Activated CD8-positive, alpha-beta memory T cell treated with anti-CD3 and anti-CD28 coated beads, Interleukin-2, amount 10 ng/mL, durations not matched to agents 7 days and 5 days (primary cell): ENCODE measurements at places on chromosomes 2 and 18.

GRCh38 chr2:118464546-118465265 is 376.4 kb downstream of the INSIG2 start:
- DNase-seq: no peak

DNA sequence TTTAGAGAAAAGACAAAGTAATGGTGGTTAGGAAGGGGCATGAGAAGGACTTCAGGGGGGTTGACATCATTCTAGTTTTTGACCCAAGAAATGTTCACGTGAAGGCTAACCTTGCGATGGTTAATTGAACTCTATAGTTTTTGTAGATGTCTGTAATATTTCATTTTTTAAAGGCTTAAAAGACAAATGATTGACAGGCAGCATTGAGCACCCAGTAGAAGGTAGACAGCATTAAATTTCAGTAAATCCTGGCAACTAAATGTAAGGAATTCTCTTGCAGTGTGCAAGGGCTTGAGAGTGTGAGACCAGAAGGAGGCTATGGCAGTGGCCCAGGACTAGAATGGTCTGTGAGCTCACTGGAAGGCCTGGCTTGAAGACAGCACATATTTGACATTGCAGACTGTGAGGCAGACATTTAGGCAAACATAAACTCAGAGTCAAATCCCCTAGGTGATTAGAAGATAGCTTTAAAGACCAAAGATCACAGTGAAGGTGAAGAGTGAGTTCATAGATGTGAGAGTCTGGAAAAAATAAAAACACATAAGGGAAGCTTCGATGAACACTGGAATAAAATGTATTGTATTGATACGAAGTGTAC is 100.1 kb upstream of the MAP4K4 start:
- no peak for DNase-seq

DNA sequence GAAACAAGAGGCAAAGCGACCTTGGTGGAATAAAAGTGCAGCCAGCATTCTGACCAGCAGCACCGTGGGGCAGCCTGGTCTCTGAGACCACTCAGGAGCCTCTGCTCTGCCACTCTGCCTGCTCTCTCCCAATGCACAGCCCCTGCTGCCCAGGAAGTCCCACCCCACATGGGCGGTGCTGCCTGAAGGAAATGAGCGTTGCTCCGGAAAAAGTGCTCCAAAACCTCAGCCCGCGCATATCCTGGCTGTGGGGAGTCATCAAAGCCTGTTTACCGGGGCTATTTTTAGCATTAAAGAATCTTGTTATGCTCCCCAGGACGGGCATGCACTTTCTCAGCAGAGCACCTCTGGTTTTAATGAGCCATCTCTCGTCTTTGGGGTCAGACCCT is 54.5 kb downstream of the EPAS1 start:
- peak; percentile 90 for DNase-seq

- DNase-seq: no peak
Observed at GRCh38 chr2:105129722-105130232, 91.9 kb downstream of the MRPS9 start.

GRCh38 chr2:185771396-185771795 is 32.8 kb downstream of the FSIP2 start:
- no peak for DNase-seq

DNA sequence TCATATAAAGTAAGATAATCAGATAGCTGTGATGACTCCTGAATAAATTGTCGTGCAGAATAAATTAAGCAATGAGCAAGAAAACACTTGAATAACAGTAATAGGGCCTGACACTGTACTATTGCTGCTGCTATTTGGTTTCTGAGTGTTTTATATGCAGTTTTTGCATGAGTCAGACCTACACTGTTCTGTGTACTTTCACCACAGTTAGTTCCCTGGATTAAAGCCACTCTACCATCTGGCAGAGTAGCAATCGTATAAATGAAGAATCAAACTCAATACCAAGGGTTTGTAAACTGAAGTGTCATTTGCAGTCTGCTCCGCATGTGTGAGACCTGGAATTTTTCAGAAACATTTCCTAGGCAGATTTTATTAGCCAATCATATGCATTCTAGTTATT is 398.6 kb upstream of the CDH7 start:
- no peak for DNase-seq

DNA sequence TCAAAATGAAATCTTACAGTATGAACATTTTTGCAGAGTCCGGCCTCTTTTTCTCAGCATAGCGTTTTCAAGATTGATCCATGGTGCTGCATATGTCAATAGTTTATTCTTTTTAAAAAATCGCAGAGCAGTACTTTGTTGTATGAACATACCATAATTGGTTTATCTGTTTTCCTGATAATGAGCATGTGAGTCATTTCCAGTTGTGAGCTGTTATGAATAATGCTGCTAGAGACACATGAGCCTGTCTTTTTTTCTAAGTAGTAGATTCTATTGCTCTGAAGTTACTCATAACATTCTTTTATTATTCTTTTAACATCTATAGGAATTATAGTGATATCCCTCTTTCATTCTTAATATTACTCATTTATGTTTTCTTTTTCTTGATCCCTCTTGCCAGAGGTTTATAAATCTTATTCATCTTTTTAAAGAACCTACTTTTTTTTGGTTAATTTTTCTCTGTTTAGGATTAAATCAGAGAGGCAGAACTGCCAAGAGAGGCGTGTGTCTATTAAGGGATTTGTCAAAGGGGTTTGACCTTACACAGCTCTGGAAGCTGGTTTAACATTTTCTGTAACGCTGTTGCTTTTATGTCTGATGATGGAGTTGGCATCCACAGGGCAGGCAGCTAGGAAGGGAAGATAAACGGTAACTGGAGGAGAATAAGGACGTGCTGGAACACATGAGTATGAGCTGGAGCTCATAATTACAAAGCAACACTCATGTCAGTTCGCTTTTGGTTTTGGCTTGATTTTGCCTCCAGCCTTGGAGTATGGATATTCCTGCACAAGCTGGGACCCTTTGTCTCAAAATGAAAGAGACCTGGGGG is 47.4 kb downstream of the MGAT5 start:
- DNase-seq: no peak

DNA sequence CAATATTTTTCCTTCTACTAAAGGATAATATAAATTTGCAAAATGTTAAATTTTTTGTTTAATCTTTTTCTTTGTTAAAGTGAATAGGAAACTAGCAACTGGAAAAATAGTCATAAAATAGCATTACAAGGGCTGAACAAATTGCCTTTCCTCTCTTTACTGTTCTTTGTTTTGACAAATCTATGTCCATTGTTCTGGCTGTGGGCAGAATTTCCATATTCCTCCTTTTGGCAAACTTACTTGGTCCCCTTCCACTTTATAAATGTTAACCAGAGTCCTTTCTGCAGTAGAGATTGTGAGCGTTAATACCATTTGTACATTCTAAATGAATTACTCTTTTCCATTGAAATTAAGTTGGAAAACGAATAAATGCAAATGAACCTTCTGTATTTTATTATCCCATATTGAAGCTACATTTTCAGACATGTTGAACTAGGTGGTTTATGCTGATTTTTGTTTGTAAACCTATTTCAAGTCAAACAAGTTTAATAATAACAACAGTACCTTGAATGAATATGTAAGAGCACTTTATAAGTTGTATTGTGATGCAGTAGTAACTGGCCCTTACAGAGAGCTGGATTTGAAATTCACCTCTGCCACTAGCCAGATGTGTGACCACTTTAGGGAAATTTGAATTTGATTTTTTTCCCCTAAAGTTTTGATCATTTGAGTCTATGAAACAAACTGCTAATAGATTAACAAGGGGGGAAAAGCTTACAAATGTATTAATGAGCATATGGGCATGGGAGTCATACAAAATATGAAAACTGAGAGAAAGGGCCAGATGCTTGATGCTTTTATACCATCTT is 3.3 kb downstream of the RNF125 start:
- DNase-seq: no peak

- DNase-seq: peak; percentile 66
Observed at GRCh38 chr18:12391487-12392165, 14.6 kb upstream of the AFG3L2 start.

GRCh38 chr2:157194844-157195243 is 62.7 kb upstream of the GALNT5 start:
- DNase-seq: no peak

- DNase-seq: no peak
Observed at GRCh38 chr2:203585516-203585915, 50.4 kb upstream of the RAPH1 start.

GRCh38 chr18:22267225-22267624 is 97.8 kb downstream of the GATA6 start:
- no peak for DNase-seq

DNA sequence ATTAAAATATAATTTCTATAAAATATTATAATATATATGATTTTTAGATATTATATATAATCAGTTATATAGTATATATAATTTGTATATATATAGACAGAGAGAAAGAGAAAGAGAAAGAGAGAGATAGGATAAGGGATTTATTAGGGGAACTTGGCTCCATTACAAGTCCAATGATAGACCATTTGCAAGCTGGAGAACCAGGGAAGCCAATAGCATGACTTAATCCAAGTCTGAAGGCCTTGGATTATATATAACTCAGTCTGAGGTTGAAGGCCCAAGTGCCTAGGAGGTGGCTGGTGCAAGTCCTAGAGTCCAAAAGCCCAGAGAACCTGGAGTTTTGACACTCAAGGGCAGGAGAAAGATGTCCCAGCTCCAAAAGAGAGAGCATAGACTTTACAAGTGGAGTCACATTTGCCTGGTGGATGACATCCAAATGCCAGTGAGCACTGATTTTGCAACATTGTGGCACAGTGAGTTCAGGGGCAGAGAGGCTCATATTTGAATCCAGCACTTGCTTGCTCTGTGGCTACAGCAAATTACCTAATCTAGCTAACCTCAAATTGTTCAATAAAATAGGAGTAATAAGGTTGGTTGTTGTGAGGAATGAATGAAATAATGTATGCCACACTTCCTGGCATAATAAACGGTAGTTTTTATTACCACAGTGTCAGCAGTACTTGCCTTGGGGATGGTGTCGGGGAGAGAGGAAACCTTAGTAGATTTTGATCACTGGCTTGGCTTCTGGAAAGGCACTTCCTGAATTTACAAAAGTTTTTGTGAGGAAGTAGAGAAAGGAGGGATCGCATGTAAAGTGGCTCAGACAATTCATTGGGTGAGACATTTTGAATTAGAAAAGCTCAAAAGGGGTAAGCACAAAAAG is 69.6 kb upstream of the CD28 start:
- no peak for DNase-seq

GRCh38 chr2:222298311-222299150 is at the start of gene PAX3:
TSS of gene PAX3 (minus strand) at chr2:222298998. CDS start at chr2:222298615, 383 bp downstream.
- DNase-seq: no peak

DNA sequence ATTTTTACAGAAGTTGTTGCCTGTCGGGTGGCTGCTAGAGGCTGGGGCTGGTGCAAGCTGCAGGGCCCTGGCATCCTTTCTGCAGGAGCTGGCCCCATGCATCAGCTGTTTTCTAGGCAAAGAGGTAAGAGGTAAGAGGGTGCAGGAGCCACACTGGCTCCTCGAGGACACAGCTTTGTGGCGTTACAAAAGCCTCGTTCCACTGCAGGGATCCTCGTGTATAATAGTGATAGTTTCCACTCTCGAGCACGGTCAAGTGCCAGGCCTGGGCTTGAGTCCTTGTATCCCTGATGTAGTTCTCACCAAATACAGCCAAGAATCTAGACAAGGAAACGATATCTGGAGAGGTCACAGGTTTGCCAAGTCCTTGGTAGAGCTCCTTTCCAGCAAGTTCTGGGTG is 33.2 kb upstream of the FHOD3 start:
- DNase-seq: no peak

DNA sequence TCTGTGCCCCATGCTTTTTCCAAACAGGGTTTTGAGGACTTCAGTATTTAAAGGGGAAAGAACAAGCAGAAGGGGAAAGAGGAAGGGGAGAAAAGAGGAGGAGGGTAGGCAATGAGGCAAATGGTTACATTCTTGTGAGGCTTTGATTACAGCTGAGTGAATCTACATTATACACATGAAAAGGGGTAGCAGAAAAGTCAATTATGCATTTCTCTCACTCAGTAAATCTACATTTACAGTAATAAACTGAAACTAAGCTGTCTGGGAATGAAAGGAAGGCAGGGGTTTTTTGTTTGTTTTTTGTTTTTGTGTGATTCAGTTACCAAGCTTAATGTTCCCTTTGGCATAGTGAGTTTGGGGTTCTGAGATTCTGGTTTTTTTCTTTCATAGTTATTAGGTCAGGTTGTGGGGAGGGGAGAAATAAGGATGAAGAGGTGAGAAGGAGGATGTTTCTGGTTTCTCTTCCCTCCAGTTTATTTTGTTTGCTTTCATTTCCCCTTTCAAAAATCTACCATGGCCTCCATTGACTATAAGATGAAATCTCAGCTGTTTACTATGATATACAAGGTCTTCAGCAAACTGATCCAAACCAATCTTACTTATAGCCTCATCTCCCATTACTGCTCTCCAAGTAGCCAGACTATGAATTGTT is 18.7 kb downstream of the C18orf63 start:
- DNase-seq: no peak

DNA sequence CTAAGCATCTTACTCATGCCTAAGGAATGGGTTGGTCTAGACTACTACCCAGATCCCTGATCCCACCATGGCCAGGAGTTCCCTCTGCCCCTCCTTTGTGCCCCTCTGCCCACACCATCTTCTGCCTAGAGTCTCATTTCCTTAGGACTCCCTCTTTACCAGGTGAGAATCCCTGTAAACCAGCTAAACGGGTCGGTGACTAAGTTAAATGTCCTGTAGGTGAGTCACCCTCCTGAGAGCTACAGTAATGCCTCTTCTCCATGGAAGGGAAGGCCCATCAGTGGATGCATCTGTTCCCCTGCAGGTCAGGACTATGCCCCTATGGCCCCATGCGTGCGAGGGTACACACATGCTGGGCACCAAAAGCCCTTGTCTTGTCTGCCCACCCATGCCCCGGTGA is 25.4 kb downstream of the PTGR3 start:
- no peak for DNase-seq

- no peak for DNase-seq
Observed at GRCh38 chr2:231821908-231822307, 35.7 kb downstream of the COPS7B start.

DNA sequence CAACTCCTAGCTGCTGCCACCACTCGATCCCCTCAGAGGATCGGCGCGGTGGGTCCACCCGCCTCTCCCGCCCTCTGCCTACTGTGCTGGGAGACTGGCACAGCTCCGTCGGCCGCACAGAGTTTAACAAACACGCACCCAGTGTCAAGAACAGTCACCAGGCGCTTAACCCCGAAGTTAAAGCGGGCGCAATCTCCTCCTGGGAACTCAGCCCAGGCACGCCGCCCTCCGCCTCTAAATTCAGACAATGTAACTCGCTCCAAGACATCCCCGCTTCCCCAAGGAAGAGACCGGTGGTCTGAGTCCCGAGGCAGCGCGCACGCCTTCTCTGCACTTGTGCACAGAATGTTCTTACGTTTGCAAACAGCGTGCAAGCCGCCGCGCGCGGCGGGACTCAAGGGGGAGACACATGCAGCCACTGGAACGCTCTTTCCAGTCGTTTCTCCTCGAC is 533 bp downstream of the CXCR4 start:
- peak; percentile 71 for DNase-seq

DNA sequence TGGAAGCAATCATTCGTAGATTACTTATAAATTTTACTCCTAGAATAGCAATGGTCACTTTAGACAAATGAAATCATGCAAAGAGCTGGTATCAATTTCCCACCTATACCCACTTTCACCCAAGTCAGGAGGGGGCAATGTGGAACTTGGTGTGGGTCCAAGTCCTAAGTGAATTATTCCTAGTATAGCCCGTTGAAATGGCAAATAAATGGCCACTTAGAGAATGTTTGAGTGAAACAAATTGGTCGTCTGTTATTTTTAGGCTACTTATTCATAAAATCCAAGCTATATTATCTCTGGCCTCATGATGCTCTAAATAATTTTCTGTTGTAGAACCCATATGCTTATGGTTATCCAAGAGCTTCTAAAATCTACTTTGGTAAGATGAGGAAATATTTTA is 98.1 kb downstream of the MYO3B start:
- DNase-seq: no peak
